ENCODE measurements at places on chromosomes 11 and 22.

- DNase-seq, result no peak
Measured at GRCh38 chr11:65454311-65454695, 31.7 kb downstream of the NEAT1 start.

DNA sequence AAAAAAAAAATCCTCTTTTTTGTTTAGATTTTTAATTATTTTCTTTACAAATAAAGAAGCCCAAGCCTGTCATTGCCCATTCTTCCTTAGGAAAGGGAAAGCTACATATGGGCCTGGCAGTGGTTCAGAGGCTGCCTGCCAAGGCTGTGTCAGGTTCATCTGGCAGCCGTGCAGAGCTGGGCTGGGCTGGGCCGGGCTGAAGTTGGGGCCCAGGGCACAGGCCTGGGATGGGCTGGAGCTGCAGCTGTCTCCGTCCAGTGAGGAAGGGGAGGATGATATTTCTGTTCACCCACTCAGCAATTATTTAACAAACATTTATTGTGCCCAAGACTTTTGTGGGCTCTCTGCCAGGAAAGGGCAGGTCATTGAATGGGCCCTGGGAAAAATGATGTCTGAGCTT lies 4.6 kb downstream of the PRR5L start:
- no peak for DNase-seq

GRCh38 chr22:27194096-27194748 lies 536.8 kb downstream of the MIAT start:
- no peak for DNase-seq

- DNase-seq, result no peak
Measured at GRCh38 chr11:103047837-103048236, 44.1 kb downstream of the DCUN1D5 start.

GRCh38 chr11:16097543-16097942 lies 258.8 kb downstream of the SOX6 start:
- peak; percentile 84 for DNase-seq

DNA sequence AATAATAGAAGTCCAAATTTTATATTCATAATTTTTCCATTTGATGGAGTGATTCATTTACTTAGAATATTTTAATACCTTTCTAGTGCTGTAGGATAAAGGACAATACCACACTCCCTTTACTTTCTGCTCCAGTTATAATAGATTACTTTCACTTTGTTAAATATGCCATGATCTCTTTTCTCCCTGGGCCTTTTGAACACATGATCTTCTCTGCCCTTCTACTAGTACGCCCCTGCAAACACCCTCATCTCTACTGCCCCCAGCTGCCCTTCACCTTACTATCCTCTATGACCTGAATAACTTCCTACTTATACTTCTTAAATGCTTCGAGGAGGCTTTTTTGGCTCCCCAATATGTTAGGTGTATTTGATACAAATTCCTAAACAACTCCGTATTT lies 177.3 kb downstream of the GUCY1A2 start:
- no peak for DNase-seq

DNA sequence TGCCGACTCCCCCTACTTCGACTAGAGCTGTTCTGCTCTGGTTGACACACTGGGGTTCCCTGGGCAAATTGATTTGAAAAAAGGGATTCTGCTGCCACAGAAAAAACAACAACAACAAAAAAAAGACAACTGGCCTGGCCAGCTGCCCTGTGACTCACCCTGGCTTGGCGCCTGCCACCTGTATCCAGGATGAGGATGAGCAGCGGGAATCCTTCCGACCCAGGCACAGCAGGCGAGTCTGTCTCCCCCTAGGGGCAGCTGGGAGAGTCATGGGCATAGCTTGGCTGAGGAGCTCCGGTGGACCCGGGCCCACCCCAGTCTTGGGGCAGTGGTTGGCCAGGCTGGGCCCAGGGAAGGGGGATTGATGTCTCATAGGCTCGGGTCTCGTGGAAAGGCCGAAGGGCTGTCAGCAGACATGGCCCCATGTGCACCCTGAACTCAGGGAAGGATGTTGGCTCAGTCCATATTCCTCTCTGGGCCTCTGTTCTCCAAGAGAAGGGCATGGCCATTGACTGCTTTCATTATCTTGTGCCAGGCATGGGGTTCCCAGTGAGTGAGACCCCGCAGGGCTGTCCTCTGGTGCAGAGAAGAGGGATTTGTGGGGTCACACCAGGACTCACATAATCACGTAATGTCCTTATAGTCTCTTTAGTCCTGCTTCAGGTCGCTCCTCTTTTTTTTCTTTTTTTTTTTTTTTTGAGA lies 10.4 kb upstream of the SUN2 start:
- no peak for DNase-seq

DNA sequence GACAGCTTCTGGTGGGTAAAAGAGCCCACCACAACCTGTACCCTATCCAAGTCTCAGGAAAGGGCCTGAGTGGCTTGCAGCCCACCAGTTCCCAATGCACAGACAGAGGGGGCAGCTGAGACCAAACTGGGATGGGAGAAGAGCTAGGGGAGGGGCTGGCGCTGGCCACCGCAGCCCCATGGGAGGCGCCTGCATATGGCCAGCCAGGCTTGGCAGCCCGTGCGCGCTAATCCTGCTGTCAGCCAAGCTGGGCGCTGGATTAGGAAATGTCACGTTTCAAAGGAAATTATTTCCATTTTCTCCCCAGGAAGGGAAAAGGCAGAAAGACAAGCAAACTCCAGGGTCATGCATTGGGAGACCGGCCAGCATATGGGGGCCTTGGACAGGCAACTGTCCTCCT lies 236.8 kb downstream of the BUD13 start:
- DNase-seq, result no peak

- DNase-seq, result no peak
Measured at GRCh38 chr11:95700471-95700817, 89.1 kb downstream of the FAM76B start.

GRCh38 chr11:16891964-16892363 lies 122.2 kb downstream of the PLEKHA7 start:
- DNase-seq, result no peak

- DNase-seq, result no peak
Measured at GRCh38 chr11:108966978-108967377, 302.1 kb downstream of the DDX10 start.

DNA sequence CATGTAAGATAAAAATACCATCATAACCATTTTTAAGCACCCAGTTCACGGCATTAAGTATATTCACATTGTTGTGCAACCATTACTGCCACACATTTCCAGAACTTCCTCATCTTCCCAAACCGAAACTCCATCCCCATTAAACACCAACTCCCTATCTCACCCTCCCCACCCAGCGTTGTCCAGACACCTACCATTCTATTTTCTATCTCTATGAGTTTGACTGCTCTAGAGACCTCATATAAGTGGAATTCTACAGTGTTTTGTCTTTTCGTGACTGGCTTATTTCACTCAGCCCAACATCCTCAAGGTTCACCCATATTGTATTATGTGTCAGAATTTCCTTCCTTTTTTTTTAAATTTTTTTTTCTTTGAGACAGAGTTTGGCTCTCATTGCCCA lies 45.2 kb downstream of the PPFIA1 start:
- no peak for DNase-seq

- DNase-seq, result no peak
Measured at GRCh38 chr22:31639436-31640039, 22.5 kb downstream of the PISD start.

GRCh38 chr22:32747588-32747987 lies 53.9 kb upstream of the TIMP3 start:
- no peak for DNase-seq

GRCh38 chr11:1260023-1260501 lies 37.2 kb downstream of the MUC5B start:
- DNase-seq, result no peak

- no peak for DNase-seq
Measured at GRCh38 chr11:29364006-29364405, 652.8 kb downstream of the KCNA4 start.

GRCh38 chr22:42644422-42645340 lies 4.3 kb upstream of the ATP5MGL start:
- no peak for DNase-seq

DNA sequence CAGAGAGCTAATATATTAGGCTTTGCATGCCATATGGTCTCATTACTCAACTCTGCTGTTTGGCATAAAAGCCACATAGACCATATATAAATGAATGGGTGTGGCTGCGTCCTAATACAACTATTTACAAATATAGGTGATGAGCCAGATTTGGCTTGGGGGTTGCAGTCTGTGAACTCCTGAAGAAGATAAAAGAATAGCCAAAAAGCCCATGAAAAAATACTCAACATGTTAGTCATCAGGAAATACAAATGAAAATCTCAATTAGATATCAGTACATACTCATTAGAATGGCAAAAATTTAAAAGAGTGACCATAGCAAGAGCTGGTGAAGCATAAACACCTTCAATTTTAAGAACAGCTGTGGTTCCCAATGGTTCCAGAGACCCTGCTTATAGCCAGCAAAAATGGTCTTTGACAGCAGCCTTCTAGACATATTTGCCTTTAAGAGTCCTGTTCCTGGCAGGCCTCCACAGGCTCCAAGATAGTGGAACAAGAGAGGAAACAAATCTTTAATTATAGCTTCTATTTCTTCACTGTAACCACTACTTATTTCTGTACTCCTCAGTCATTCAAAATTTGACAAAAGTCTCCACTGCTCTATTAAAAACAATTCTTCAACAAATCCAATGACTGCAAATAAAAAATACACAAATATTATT lies 16.1 kb downstream of the C2CD3 start:
- DNase-seq, result no peak

GRCh38 chr22:27193636-27194035 lies 536.2 kb downstream of the MIAT start:
- no peak for DNase-seq

GRCh38 chr22:35114131-35114980 lies 48.4 kb downstream of the ISX start:
- DNase-seq, result no peak

- no peak for DNase-seq
Measured at GRCh38 chr11:95611827-95612226, 177.8 kb downstream of the FAM76B start.

DNA sequence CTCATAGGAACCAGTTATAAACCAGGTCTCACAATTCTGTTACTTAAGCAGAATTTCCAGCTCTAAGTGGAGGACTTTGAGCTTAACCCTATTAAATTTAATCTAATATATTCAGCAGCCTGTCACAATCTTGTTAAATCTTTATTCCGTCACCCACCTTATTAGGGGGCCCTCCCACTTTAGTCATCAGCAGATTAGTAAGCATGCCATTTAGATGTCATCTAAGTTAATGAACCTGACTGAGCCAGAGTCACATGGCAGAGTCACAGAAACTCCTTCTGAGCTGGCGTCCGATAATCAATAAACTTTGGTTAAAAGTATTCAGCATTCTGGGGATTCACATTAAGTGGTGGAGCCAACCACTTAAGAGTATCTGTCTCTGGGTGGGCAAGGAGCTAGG lies 35.1 kb downstream of the TTC12 start:
- no peak for DNase-seq

DNA sequence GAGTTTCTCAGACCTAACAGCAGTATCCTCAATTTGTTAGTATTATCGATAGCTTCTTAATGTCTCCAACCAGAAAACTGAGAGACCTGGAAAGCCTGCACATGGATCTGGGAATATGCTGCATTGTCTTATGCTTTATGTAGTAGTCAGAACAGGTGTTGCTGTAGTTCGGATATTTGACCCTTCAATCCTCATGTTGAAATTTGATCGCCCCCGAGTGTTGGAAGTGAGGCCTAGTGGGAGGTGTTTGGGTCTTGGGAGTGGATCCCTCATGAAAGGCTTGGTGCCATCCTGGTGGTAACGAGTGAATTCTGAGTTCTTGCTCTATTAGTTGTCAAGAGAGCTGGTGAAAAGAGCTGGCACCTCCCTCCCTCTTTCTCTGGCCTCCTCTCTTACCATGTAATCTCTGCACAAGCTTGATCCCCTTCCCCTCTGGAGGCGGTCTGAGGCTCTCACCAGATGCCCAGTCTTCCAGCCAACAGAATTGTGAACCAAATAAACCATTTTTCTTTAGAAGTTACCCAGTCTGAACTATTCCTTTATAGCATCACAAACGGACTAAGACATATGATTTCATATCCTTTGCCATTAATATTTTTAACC lies 227.1 kb downstream of the DDX10 start:
- DNase-seq, result no peak

DNA sequence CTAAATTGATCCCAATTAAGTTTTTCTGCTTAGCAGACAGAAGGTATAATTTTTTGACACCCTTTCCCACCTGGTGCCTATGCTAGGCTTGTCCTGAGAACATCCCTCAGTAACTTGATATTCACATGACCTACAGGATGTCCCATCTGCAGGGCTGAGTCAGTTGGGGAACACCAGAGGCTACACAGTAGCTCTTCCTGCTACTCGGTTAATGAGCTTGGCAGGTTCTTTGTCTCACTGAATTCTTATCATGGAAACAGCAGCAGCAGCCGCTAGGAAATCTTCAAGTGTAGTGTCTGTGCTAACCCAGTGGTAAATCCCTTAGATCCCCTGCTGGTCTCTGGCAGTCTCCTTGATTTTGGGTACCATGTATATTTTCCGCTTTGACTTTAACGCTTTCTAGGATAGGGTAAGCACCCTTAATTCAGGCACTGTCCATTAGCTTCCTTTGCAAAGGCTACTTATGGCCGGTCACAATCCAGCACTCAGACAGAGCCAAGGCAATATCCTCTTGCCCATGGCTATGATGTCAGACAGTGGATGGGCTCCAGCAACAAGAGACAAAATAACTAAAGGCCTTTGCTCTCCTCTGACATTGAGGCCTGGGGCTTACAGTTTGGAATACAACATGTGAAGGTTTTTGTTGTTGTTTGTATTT lies 8.5 kb downstream of the MRPL16 start:
- no peak for DNase-seq

DNA sequence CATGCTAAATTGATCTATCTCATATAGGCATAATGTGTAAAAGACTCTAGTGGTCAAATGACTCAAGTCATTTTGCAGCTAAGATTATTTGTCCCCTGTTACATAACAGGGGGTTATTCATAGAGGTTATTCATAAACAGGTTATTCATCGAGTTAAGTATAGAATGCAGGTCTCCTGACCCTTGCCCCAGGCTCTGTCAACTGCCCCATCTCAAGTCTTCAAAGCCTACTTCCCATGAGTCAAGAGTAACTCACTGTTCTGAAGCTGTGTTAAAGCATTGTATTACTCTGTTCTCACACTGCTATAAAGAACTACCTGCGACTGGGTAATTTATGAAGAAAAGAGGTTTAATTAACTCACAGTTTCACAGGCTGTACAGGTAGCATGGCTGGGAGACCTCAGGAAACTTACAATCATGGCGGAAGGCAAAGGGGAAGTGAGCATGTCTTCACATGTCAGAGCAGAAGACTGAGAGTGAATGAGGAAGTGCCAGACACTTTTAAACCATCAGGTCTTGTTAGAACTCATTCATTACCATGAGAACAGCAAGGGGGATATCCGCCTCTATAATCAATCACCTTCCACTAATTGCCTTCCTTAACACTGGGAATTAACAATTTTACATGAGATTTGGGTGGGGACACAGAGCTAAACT lies 226.2 kb upstream of the BLID start:
- no peak for DNase-seq

- DNase-seq, result no peak
Measured at GRCh38 chr22:43216738-43217137, 29.8 kb upstream of the TTLL12 start.

DNA sequence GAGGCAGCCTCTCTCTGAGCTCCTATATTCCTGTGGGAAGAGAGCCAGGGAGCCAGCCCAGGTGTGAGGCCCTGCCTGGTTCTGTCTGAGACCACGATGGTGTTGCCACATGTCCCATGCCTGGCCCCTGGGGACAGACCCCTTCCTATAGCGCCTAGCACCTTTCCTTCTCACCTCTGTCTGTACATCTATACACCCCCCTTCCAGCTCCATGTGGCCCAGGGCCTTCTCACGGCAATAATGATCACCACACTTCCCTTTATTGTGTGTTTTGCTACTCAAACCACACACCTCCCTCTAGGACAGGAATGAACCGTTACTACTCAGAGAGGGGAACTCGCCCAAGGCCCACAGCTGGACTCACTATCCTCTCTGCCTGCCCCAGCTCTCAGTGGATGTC lies 12.8 kb downstream of the CD82 start:
- DNase-seq, result no peak
